Fibroblast of the aortic adventitia (primary cell): ENCODE measurements at places on chromosomes 1 and 21. TPM values are rescaled to one million over a fixed set of nuclear protein-coding genes. Genes with fewer than 3 reads are reported as not detected.

GBP4 gene
- 0.09 and 3.7 TPM in 2 replicates for total RNA-seq

AADACL4 gene
- not detected in 2 replicates for total RNA-seq

DPH2 gene
- 15.1 and 15.6 TPM in 2 replicates for total RNA-seq

HPCAL4 gene
- total RNA-seq: under 0.01 TPM in 1 of 2 replicates, not detected in the other

LAD1 gene
- total RNA-seq: not detected in 2 replicates

KPRP gene
- total RNA-seq: not detected in 2 replicates

OXCT2 gene
- 0.98 and 0.99 TPM in 2 replicates for total RNA-seq

SV2A gene
- total RNA-seq: 17.4 and 25.0 TPM in 2 replicates

STUM gene
- total RNA-seq: 0.98 TPM in 1 of 2 replicates, not detected in the other

MAP3K21 gene
- total RNA-seq: 0.18 and 0.25 TPM in 2 replicates
